ENCODE measurements at places on chromosomes 6 and 20.

DNA sequence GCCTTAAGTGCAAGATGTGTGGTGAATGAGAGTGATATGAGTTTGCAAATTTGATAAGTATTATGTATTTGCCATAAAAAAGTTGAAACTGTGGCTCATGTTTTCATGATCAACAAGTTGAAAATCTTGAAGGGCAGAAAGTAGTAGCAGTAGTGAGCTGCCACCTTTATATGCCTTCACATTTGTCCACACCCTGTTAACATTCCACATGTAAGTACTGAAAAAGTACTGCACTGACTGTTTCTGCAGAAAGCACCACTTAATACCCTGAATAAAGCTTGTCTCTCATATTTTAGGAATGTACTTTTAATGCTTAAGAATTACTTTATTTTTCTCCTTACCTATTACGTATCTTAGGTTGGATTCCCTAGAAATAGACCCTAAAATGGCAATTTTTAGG is 45.9 kb downstream of the FLRT3 start:
- DNase-seq, result no peak

- DNase-seq, result no peak
Observed at GRCh38 chr20:57301026-57301425, 28.6 kb upstream of the SPO11 start.

GRCh38 chr6:8705435-8706020 is 270.2 kb upstream of the SLC35B3 start:
- DNase-seq, result no peak

DNA sequence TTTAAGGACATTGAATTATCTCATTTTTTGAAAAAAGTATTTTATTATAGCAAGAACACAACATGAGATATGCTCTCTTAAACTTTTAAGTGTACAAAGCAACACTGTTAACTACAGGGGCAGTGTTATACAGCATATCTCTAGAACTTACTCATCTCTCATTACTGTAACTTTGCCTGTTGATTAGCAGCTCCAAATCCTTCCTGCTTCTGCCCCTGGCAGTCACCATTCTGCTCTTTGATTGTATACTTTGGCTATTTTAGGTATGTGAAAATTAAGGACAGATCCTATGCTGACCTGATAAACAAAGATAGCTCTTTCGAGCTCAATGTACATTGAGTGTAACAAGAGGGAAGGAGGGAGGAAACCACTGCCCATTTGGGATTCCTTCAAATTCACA is 1349.8 kb upstream of the GJE1 start:
- DNase-seq, result no peak

GRCh38 chr20:9581509-9581908 is 67.1 kb downstream of the LAMP5 start:
- DNase-seq, result no peak

DNA sequence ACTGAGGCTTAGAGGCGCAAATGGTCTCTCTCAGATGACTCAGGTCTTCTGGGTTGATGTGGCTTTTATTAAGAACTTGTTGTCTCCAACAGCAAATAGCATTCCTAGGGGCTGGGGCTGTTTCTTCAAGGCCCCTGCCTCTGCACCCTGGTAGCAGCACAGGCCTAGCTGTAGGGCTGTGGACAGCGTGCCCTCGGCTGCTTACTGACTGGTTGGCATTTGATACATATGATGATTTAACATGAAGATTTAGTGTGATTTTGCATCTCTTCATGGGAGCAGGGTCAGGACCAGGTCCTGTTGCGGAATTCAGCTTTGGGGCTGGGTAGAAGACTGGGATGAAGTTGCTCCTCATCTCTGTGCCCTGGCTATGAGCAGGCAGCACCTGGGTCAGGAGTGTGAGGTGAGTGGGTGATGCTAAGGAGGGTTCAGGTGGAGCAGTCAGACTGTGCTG is 24.3 kb upstream of the IER3 start:
- DNase-seq, result no peak

GRCh38 chr20:59578436-59579403 is 25.6 kb upstream of the PHACTR3 start:
- no peak for DNase-seq

GRCh38 chr6:93932175-93932574 is 512.8 kb upstream of the EPHA7 start:
- no peak for DNase-seq

- DNase-seq, result no peak
Observed at GRCh38 chr6:125816828-125817280, 26.1 kb downstream of the NCOA7 start.

DNA sequence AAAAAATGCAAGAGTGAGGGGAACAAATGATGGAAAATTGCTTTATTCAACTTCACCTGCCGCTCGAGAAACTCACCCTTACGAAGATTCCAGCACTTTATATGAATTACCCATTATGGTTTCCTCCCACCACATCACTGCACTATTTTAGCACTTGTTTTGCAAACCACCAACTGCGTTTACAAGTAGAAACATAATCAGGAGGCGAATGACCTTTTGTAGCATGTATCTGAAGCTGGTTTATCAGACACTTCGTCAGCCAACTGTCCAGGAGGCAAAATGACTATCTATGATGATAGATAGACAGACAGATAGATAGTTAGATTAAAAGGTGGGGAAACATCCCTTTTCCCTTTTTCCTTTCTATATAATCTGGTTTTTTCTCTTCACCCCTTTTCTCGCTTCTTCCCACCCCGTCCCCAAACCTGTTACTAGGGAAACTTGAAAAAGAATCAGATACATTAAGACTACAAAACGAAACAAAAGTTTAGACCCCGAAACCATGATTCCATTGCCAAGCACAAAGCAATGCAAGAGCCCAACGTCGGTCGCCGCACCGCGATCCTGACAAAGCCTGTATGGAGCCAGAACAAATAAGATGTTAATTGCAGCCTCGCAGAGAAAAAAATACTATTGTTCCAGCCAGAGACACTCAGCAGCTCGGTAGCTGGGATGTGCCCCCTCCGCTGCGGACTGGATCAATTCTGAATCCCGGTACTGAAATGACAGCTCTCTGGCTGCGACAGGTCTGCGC is 933 bp upstream of the ADGRB3 start:
- no peak for DNase-seq
